ENCODE measurements at places on chromosomes 3 and 15.

DNA sequence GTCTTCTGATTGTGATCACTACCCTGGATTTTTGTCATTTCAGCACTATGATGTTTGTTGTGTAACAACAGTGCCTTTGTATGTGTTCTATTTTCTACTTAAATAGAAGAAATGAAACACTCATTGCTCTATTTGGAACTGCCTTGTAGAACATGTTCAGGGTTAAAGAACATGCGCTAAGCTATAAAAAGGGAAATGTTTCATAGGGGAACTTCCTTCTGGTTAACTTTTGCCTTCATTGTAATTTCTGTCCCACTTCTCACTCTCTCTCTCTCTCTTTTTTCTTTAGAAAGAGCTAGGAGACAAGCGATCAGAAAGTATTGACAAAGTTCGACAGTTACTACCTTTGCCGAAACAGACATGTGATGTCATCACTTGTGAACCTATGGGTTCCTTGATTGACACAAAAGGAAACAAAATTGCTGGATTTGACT, at the start of gene P2RY12:
P2RY12 (minus strand) TSS at position 13 of the 434 bp plus-strand sequence. CDS start 45,908 bp downstream, outside the sequence.
- no peak for DNase-seq

DNA sequence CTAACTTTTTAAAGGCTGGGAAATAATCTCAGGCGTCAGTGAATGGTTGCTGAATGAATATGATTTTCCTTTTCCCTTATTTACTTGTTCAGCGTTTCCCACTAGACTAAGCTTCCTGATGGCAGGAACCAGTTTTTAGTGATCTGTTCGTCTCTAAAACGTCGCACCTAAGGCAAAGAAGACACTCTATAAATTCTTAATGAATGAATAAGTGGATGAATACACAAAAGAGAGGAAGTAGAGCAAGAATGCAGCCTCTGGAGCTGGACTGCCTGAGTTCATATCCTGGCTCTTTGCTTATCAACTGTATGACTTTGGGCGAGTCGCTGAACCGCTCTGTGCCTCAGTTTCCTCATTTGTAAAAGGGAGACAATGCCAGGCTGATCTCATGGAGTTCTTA, 38.7 kb downstream of the WNT7A start:
- DNase-seq, result no peak

GRCh38 chr3:48997714-48998637, 7.9 kb downstream of the P4HTM start:
- no peak for DNase-seq

- DNase-seq, result no peak
These were observed 111.2 kb downstream of the IL12A start for GRCh38 chr3:160099834-160100233.

GRCh38 chr3:107395066-107395465, 17.8 kb downstream of the CCDC54 start:
- DNase-seq, result no peak
